Stimulated activated CD4-positive, alpha-beta T cell treated with anti-CD3 and anti-CD28 coated beads, Interleukin-12 subunit alpha, Interleukin-12 subunit beta, amount 100 ng/mL, for 48 hours (primary cell): ENCODE measurements at places on chromosomes 5 and 9.

GRCh38 chr9:2765250-2765880 lies 48.1 kb downstream of the KCNV2 start:
- DNase-seq = no peak

DNA sequence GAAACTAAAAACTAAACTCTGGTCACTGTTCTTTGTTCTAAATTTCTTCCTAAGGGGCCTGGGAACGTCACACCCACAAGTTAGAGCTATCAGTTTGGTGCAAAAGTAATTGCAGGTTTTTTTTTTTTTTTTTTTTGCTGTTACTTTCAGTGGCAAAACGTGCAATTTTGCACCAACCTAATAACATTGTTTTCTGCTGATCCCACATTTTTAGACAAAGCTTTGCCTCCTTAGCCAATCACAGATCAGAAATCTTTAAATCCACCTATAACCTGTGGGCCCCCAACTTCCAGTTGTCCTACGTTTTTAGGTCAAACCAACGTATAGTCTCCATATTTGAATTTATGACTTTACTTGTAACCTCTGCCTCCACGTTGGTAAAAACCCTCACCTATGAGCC lies 11.1 kb upstream of the MED10 start:
- DNase-seq = no peak

- DNase-seq = no peak
Observed at GRCh38 chr9:107464516-107464915, 25.1 kb downstream of the KLF4 start.

- no peak for DNase-seq
Observed at GRCh38 chr5:68217528-68217927, 2.0 kb downstream of the PIK3R1 start.

GRCh38 chr5:126777257-126777974 lies 480 bp downstream of the LMNB1 start:
- DNase-seq = peak; percentile 41

- no peak for DNase-seq
Observed at GRCh38 chr9:89347651-89348050, 29.4 kb downstream of the SECISBP2 start.

DNA sequence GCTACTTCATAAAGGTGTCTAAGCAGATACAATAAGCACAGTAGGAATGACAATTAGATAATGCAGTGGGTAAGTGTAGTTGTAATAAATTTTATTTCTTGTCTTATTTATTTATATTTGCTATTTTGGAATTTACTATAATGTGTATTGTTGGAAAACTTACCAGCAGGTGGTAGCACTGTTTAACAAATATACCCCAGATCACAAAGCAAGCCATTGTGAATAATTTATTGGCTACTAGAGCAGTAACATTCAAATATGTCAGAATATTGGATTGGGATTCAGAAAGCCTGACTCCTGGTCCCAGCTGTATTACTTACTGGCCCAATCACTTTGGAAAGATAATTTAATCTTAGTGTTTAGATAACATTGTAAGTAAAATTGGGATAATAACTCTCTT lies 78.0 kb downstream of the ISOC1 start:
- DNase-seq = no peak

GRCh38 chr9:90895786-90896185 lies 94.2 kb downstream of the SYK start:
- no peak for DNase-seq
